Metanephros (tissue), 2 donors: ENCODE measurements at places on chromosomes 2 and 18. TPM values are rescaled to one million over a fixed set of nuclear protein-coding genes. Genes with fewer than 3 reads are reported as not detected.

The FRZB gene
- total RNA-seq = 7.8 TPM

The LOXL3 gene
- total RNA-seq = 10.0 TPM

The CRIM1 gene
- 130 TPM for total RNA-seq

The GALNT3 gene
- total RNA-seq = 13.4 TPM

The CNDP1 gene
- 0.23 TPM for total RNA-seq

The IL1RL1 gene
- total RNA-seq = 1.9 TPM

The C2orf78 gene
- not detected for total RNA-seq
